T-helper 2 cell (primary cell): ENCODE measurements at places on chromosomes 7 and 10.

GRCh38 chr10:3119796-3120459 lies 52.6 kb downstream of the PFKP start:
- DNase-seq, result no peak

GRCh38 chr7:71982851-71983250 lies 429.3 kb downstream of the CALN1 start:
- no peak for DNase-seq

DNA sequence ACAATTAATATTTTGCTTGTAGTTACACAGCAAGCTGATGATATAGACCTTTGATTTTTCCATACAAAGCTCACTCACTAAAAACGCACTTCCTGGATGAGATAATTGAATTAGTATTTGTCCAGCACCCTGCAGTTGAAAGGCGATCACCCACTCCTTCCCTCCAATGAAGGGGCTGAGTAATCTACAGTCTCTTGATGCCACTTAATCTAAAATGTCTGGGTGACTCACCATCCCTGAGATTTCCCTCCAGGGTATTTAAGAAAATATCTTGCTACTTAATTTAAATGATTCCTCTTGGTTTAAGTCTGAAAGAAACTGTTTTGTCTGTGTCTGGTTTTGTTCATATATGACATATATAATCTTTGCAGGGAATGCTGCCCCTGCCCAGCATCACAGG lies 515.3 kb downstream of the GRID1 start:
- no peak for DNase-seq

DNA sequence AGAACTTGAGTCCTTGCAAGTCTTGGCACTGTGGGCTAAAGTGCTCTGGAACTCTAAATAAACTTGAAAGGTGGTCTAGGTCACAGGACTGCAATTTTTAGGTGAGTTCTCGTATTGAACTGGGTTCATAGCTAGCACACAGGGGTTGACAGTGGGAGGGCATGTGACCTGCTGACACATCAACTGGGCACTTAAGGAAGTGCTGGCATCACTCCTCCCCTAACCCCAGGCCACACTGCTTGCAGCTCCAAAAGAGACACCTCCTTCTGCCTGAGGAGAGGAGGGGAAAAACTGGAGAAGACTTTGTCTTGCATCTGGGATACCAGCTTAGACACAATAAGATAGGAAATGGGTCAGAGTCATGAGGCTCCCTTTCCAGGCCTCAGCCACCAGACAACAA lies 38.0 kb upstream of the AASS start:
- no peak for DNase-seq

GRCh38 chr10:75397496-75398199 lies 3.9 kb downstream of the ZNF503 start:
- DNase-seq, result no peak

- DNase-seq, result no peak
Measured at GRCh38 chr10:116688241-116688711, 54.1 kb downstream of the HSPA12A start.
